ENCODE measurements at places on chromosomes 3 and 15.
A peak's percentile ranks its signal among the peaks of the same experiment; 100 is the strongest.

DNA sequence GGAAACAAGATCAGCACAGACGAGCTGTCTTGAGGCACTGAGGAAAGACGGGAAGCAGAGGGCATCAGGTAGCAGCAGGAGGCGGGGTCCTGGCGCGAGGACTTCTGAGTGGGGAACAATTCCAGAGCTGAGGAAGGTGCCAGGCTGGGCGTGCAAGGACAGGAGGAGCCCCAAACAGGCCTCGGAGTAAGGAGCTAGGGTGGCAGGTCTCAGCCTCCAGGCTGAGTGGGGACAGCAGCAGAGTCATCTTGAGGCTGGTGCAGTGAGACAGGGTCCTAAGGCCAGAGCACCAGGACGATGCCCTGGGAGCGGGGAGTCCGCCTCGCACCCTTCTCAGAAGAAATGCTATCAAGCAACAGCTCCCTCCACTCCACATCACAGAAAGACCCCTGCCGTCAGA lies 78.4 kb downstream of the PCSK6 start:
- DNase-seq, result no peak

DNA sequence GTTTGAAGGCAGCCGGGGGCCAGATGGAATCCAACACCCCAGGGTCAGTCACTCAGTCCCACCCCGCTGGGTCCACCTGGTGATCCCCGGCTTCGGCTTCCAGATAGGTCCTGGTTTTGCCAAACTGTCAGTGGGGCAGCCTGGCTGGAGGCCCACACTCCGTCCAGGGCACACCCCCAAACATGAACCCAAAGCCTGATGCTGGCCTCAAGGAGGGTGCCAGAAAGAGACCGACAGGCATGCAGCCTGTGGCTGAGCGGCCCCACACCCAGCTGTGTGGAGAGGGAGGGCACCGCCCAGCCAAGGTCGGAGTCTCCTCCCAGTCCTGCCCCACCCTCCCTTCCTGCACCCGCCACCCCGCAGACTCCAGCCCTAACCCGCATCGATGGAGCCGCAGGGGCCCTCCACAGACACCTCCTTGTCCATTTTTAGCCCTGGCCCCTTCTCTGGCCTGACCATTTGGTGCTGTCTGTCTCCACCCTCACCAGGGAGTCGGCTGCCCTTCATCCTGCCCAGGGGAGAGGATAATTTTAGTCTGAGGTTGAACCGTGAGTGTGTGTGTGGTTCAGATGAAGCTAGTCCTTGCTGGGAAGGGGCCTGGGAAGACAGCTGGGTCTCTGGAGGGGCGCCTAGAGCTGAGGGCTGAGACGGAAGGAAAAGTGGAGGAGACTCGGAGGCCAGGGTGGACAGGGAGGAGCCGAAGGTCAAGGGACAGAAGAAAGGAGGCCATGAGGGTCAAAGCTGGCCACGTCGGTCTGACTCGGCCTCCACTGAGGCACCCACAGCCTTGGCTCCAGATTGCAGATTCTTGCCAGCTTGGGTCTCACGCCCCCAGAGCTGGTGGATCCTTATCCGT lies 23.1 kb downstream of the TNK2 start:
- peak; percentile 54 for DNase-seq

DNA sequence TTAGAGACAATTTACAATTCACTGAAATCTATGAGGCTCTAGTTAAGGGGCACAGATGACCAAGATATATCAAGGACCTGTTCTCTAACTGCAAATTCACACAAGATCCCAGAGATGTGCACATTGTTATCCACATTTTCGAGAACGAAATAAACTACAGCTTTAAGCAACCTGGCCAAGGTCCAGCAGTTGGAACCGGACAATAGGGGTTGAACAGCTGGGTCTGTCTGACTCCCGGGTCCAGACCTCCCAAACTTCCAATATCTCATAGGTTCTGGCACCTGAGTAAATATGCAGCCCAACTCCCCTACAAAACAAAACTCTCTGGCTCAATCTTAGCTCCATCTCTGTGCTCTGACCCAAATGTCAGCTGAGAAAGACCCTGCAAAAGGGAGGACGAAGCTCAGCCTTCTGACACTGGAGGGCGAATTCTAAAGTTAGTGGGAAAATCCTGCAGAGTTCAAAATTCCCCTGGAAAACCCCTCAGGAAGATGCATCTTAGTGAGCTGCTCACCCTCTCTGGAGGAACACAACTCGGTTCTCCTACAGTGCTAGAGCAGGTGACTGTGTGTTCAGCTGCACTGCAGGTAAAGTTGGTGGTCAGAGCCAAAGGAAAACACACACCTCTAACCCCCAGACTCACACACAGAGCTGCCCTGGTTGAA lies 14.2 kb upstream of the SPATA12 start:
- DNase-seq, result no peak

GRCh38 chr15:79853492-79854328 lies 43.1 kb downstream of the MTHFS start:
- DNase-seq, result peak; percentile 83

GRCh38 chr15:51227940-51228732 lies 110.3 kb downstream of the CYP19A1 start:
- peak; percentile 86 for DNase-seq

- no peak for DNase-seq
Measured at GRCh38 chr3:24168977-24169376, 223.9 kb downstream of the NR1D2 start.

GRCh38 chr3:67610458-67610857 lies 44.0 kb downstream of the SUCLG2 start:
- DNase-seq, result peak; percentile 78

DNA sequence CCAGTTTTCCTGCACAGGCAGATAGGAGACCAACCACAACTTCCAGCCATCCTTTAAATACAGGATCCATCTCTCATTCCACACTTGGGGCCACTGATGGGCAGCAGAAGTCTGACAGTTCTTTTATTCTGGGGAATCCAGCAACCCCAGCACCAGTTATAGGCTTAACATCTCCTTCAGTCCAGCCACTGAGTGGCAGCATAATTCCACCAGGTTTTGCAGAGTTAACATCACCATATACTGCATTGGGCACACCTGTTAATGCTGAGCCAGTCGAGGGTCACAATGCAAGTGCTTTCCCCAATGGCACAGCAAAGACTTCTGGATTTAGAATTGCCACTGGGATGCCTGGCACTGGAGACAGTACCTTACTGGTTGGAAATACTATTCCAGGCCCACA lies 2.9 kb downstream of the NPAP1 start:
- no peak for DNase-seq

DNA sequence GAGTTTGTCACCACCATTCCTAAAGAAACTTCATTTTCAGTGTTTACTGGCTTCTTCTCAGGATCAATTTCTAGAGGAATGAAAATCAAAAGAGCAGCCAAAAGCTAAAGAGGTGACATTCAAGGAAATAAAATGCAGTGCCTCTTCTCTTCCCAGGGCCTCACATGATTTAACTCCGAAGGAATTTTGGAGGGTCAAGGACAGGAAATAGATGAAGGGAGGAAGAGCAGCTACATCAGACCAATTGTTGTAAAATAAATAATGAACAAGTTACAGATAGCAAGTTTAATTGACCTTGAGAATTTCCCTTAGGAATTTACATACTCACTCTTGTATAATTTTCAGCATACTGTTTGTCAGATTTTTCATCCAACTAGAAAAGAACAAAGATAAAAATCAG lies 78.1 kb downstream of the LRRFIP2 start:
- DNase-seq, result peak; percentile 74

DNA sequence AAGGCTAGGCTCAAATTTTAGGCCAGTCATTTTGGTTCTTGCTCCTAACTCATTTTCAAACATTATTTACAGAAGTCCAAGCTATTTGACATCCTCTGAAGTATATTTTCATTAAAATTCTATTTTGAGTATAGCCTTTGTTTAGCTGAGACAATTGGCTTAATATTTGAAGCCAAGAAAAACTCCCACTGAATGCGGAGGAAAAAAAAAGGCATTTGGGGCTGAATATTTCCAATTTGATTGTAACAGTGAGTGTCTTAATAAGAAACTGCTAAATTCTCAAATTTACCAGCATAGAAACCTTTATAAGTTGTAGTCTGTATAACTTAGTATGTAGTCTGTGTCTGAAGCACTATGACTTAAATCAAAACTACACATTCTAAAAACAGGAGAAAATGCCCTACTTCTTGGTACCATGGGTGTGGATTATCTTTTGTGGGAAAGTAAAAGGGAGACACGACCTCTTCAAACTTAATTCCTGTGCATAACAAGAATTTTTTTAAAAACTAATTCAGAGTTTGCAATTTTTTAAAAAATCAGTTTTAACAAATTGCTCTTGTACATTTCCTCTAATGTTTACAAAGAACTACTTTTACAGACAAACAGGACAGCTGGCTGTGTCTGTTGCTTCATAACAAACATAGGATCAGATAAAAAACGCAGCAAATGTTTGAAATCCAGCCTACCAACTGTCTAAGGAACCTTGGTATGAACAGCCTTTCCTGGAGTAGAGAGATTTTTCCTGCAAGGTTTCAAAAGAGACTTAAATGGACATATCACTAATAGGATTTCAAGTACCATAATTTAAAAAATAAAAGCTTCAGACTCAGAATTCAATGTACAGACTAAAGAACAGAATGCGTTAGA lies 52.7 kb upstream of the LMOD3 start:
- no peak for DNase-seq

DNA sequence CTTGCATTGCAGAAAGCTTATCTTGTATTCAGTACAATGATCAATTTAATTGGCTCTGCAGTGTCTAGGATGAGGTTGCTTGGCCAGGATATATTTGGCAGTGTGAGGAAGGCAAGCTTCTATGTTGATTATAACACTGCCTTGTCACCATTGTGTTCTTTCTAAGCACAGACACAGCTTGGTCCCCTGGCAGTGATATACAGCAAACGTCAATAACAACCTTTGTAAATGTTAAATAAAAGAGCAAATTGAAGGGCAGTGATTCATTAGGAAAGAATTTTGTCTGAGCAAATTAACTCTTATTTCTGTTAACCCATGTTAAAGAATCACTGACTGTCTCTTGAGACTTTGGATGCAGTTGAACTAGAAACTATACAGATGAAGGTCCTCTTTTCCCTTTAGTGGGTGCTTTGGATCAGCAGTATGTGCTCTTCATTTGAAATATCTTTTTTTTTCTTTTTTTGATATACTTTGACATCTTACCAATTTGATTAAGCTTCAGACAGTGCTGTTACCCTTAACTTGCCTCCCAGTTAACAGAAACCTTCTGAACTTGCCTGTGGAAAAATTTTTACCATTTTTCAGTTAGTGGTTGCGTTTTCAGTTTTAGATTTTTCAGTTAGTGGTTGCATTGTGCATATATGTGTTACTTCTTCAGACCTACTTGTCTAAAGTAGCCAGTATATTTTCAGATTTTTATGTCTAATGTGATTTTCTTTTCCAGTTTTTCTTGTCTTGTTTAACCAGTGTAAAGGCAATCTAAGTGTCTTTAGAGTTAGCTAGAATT lies 199.8 kb downstream of the TCF12 start:
- peak; percentile 42 for DNase-seq

DNA sequence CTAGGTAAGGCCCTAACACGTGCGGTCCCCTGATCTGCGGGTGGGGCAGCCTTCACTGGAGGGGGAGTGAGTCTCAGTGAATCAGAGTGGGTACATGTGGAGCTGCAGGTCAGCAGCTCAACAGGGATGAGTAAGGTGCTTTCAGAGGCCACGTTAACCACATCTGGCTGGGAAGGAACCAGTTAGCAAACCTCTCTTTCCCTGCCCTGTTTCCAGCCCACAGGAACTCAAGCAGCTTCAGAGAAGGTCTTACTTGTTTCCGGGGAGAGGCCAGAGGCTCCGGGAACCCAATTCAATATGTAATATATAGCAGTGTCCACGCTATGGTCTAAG lies 175.3 kb downstream of the XXYLT1 start:
- peak; percentile 48 for DNase-seq

- no peak for DNase-seq
Measured at GRCh38 chr15:31255176-31255510, 71.5 kb upstream of the KLF13 start.

DNA sequence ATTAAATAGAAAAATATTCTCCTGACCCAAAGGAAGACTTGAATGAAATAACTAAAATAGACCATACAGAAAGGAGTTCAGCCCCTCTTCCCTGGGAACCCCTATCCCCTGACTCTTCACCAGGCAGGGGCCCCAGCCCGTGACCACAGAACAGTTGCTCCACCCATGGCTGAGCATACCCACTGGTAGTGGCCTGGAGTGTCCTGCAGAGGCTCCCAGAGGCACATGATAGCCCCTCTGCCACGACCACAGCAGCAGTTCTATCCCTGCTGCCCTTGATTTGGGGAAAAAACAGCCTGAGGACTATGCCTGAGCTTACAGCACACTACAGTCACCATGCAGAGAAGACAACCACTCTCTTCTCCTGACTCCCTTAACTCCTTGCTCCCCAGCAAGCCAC lies 31.8 kb downstream of the TTC14 start:
- no peak for DNase-seq

DNA sequence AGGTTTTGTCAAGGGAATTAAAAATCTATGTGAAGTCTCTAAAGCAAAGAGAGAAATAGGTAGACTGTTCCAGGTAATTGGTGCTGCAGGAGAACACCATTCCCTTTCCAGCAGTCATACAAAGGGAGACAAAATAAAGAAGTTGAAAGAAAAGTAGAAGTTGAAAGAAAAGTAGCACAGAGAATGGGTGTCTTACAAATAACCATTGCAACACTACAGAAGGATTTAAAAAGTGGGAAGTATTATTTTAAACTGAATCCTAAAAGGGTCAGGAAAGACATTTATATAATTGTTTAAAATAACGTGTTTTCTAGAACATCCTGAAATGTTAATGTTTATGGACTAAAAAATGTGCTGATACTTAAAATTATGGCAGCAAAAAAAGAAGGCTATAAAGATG lies 223.8 kb downstream of the RSRC1 start:
- DNase-seq, result no peak

- DNase-seq, result no peak
Measured at GRCh38 chr3:71119171-71119570, 464.4 kb downstream of the FOXP1 start.

- no peak for DNase-seq
Measured at GRCh38 chr15:51089699-51090453, 4.8 kb downstream of the TNFAIP8L3 start.

All from fibroblast of upper back skin (primary cell).